Right cardiac atrium (tissue), 5 donors: ENCODE measurements at places on chromosomes 13 and 19. TPM values are rescaled to one million over a fixed set of nuclear protein-coding genes. Genes with fewer than 3 reads are reported as not detected.
A peak's percentile ranks its signal among the peaks of the same experiment; 100 is the strongest.

CEACAM5 gene
- total RNA-seq: not detected

GRCh38 chr13:46797501-46798237 is 708 bp upstream of the ESD start:
- no peak for DNase-seq

CKM gene
- total RNA-seq: 2,910 TPM

DNA sequence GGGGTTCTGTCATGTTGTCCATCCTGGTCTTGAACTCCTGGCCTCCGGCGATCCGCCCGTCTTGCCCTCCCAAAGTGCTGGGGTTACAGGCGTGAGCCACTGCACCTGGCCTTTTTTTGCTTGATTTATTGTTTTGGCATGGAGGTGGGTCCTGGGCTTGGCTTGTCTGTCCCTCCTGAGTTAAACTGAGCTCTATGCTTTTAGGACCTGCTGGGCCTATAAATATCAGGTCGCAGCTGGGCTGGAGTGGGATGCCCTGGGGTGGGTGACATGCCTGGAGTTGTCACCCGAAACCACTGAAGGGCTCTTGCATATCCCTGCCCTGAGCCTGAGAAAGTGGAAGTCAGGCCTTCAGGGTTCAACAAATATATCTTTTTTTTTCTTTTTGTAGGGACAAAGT is 5.5 kb downstream of the ARRDC5 start:
- no peak for DNase-seq

INAFM1 gene
- total RNA-seq: 16.0 TPM

DNA sequence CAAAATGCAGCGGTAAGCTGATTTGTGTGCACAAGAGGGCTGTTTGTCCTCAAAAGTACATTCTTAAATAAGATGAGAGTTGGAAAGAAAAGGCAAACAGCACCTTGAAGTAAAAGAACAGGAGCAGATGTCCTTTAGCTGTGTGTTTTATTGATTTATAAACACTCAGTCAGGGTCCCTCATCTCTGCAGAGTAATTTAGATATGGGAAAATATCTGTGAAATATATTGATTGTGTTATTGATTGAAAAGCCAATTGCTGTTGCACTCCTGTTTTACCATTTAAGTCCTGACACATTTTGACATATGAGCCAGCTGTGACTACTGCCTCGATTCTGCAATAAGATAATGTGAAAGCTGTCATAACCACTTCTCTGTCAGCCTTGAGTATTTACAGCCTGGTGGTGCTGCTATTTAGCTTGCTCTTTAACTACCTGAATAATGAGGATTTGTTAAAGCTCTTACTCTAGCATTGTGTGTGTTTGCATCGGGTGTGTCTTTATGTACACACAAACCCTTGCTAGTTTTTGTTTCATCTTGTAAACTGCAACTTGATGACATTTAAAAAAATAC is 550.1 kb downstream of the DACH1 start:
- no peak for DNase-seq

DNA sequence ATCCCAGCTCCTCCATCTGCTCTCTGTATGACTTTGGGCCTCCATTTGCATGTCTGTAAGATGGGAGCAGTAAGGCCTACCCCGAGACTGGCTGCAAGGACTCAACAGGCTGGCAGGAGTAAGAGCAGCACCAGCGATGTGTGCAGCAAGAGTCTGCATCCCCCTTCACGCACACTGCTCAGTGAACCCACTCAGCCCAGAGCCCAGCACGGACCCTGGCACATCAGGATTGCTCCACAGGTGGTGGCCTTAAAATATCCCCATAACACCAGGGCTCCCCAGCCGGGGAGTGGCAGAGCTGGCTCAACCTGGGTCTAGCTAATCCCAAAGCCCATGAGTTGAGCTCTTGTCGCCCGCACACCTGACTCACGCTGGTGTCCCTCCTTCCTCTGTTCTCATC is 23.4 kb downstream of the VRK3 start:
- no peak for DNase-seq

TMEM272 gene
- total RNA-seq: 2.7 TPM

DNA sequence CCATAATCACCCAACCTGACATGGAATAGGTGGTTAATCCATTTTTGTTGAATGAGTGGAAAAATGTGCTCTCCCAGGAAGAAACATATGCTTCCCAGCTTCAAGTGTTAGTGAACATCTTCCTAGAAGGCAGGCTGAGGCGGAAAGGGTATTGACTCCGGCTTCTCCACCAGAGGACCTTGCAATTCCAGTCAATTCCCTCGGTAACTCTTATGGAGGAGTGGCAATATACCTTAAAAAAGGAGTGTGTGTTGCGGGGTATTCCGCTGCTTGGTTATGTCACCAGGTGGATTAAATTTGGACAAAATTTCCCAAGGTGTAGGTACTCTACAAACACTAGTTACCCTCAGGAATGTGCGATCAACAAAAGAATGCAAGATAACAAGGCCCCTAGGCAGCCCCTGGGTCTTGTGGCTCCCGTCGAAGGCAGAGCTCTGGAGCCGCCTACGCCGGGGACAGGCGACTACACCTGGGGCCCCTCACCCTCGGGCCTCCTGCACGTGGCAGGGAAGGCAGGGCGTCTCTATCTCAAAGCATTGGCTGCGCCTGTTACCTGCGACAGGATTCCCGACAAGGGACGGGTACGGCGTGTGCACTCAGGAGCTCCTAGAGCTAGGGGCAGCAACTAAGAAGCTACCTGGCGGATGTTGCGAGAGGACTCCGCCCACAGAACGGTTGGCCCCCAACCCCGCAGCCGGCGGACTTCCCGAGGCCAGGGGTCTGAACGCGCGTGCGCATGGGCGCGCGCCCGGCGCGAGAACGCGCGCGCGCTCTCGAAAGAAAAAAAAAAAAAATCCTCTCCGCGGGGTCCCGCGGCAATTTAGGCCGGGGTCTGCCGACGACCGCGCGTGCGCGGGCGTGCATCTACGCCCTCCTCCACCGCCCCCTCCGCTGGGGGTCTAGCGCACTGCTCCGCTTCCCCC is at the start of gene WDR87:
Gene WDR87 (minus strand): TSS at position 649 of the 923 bp plus-strand sequence. CDS start 8,355 bp downstream, outside the sequence.
- no peak for DNase-seq

ACP7 gene
- total RNA-seq: not detected

ZSCAN4 gene
- 0.37 TPM for total RNA-seq

DNA sequence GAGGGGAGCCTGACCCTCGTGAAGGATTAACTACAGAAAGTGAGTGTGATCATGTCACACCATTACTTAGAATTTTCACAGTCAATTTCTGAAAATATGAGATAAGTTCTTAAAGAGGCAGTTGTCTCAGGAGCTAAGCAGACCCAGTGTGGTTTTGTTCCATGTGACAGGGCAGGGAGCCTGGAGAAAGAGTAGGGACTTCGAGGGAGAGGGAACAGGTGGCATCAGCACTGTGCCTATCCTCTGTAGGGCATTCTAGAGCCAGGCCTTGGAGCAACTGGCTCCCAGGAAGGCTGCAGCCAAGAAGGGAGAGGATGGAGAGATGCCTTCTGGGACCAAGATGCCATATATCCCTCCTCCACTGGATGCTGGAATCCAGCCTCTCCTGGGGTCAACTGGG is 183.0 kb downstream of the TSHZ3 start:
- DNase-seq: no peak

GRCh38 chr13:98582947-98583346 is 6.0 kb upstream of the STK24 start:
- DNase-seq: no peak

DNA sequence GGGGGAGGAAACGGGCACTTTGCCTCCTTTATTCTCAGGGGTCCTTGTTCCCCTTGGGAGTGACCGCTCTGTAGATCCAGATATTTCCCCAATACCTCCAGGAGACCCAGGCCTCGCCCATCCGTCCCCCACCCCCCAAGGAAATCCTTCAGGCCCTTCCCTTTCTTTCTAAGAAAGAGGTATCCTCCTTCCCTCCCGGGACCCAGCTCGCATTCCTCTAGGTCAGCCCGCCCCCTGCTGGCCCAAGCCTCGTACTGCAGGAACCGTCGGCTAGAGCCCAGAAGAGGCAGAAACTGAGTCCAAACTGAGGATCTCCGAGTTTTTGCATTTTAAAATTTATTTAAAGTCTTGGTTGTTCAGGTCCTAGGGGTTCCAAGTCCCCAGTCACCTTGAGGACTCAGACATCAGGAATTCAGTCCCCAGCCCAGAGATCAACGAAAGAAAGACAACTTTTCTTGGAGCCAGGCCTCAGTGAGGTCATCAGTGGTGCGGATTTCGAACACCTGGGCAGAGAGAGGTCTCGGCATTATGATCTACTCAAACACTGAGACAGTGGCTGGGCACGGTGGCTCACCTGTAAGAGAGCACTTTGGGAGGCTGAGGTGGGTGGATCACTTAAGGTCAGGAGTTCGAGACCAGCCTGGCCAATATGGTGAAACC is 7.5 kb upstream of the LRFN1 start:
- peak; percentile 82 for DNase-seq

PGLYRP2 gene
- not detected for total RNA-seq

ZNF576 gene
- 11.5 TPM for total RNA-seq

DNA sequence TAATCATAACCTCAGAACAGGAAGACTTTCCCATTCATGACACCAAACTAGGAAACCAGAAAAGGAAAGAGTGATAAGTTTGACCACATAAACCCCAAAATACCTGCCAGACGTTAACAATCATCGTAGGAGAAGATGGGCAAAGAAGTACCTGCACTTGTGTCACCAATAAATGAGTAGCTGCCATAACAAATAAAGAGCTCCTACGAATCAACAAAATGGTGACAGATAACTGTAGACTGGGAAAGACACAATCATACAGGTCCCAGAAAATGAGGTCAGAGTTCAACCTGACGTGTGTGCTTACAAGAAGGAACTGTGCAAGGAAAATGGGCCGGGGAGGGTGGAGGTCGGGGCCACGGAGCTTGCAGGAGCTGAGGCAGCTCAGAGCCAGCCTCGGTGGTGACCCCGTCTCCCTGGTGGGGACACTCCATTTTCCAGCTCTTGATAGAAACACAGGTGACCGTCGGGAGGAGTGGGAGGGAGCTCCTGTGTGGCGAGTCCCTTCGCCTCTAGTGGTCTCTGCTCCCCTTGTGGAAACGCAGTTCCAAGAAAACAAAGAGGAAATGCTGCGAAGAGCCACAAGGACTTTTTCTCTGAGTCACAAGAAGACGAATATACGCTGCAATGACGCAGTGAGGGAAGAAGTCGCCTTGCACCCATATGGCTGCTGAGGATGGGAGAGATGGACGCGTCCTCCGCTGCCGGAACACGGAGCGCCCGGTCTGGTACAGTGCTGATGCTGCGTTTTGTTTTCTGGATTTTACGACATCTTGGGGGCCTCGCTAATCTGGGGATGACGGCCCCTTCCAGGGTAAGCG is 9.5 kb downstream of the PIP5K1C start:
- DNase-seq: no peak

GRCh38 chr13:21150013-21150412 is 26.3 kb downstream of the SKA3 start:
- DNase-seq: no peak

DNA sequence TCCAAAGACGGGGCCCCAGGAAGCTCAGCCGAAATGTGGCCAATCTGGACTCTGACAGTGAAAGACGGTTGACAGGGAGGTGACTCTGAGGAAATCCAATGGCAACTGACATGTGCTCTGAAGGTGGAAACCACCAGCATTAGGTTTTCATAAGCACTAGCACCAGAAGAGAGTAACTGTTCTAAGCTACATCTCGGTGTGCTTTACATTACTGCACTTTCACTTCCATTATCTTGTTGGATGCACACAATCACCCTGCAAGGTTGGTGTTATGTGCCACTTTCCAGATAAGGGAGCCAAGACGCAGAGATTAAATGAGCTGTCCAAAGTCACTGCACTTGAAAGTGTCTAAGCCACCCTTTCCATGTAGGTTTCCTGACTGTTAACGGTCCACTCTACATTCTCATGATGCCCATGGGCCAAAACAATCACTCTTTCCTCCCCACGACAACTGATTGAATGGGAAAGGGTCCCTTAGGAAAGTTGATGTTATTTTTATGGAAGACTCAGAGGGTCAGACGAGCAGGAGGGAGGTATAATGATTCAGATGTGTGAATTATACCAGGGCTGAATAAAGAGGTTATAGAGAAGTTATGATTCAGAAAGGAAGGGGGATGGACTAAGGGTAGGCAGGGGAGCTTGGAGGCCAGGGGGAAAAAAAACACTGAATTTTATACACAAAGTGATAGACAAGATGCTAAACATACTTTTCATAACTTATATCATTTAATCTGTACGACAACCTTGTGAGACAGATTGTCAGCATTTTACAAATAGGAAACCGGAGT is 52.8 kb downstream of the RUBCNL start:
- DNase-seq: no peak

DNA sequence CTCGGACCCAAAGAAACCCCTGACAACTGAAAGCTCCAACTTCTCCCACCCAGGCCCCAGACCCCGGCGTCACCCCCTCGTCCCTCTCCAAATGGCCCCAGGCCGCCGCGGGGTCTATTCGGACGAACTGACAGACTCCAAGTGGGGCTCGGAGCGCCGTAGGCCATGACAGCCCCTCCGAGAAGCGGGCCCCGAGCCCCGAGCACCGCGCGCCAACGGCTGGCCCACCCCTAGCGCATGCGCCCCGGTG is 360 bp downstream of the DDX39A start:
- peak; percentile 84 for DNase-seq
